ENCODE measurements at places on chromosomes 3 and 15.

- no peak for DNase-seq
These were observed 23.5 kb downstream of the IL12A start for GRCh38 chr3:160012108-160012507.

- DNase-seq: peak; percentile 77
These were observed 2.0 kb upstream of the HYAL2 start for GRCh38 chr3:50324351-50325112.

DNA sequence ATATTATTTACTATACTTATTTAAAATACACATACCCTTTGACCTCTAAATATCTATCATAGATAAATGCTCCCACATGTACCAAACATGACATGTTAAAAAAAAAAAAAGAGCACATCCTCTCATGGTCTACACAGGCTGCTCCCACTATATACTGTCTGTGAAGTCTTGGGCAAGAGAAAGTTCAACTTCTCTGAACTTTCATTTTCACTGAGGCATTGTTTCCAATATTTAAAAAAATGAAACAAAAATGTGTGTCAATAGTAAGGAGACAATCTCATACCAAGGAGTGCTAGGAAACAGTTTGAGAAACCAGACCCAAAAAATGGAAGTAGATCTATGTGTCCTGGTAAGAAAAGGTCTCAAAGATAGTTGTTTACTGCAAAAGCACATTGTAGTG lies 29.3 kb downstream of the SLC4A7 start:
- DNase-seq: no peak

DNA sequence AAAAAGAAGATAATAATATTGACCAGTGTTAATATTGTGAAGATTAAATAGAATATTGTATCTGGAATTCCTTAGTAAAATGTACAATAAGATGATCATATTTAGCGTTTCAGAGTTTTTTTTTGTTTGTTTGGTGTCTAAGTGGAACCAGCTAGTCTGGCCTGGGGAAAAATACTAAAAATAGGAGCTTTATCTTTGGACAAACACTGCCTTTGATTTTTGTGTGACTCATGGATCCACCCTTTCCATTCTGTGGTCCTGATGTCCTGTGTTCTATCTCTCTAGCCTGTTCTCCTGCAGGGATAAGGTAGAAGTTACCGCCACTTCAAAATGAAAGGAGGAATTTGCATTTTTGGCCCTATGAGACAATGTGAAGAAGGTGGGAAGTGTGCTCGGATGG lies 79.7 kb upstream of the CRBN start:
- DNase-seq: no peak

GRCh38 chr3:123525433-123525832 lies 59.4 kb downstream of the HACD2 start:
- DNase-seq: no peak
